ENCODE measurements at places on chromosomes 7 and 10.

GRCh38 chr7:70810558-70811139, 321.3 kb upstream of the GALNT17 start:
- DNase-seq: no peak

DNA sequence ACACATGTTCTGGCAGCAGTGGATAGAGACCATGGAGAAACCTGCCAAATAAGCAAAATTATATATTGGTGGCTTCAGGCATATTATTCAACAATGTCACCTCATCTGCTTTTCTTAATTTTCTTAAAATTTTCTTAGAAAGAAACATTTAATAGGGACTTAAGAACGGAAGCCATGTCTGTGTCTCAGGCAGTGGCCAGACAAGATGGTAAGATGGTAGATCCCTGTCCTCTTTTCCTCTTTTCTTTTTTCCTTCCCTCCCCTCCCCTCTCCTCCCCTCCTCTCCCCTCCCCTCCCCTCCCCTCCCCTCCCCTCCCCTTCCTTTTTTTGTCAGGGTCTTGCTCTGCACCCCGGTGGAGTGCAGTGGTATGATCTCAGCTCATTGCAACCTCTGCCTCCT, 24.2 kb upstream of the ICA1 start:
- DNase-seq: no peak

DNA sequence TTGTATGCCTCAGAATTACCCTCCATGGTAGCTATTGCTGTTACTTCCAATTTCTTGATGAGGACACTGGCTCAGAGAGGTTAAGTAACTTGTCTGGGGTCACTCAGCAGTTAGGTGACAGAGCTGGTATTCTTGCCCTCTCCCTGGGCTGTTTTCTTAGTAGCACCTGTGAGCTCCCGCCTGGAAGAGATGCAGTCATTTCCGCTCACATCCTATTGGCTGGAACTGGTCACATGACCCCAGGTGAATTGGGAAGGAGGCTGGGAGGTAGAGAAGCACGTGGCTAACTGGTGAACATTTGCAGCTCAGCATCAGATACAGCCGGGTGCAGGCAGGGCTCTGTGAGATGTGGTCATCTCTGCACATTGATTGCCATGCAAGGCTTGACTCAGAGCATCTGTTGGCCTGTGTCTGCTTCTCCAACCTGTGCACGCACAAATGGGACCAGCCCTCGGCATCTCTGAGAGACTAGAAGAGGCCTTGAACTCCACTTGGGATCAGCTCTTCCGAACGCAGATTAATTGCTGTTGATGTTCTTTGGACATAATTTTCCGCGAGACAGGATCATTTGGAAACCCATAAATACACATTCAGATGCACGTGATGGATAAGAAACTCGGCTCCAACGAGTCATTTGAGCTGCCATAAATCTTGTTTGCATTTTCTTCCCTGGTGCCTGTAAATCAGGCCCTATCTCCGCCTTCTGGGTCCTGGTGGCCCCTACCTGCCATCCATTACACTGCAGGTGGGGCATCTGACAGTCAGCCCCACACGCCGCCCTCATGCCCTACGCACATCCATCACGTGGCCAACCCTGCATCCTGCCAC, 42.8 kb downstream of the MYL10 start:
- DNase-seq: no peak

GRCh38 chr7:87001214-87001613, 58.2 kb downstream of the ELAPOR2 start:
- no peak for DNase-seq

GRCh38 chr10:63703740-63704345, 182.6 kb downstream of the REEP3 start:
- no peak for DNase-seq

DNA sequence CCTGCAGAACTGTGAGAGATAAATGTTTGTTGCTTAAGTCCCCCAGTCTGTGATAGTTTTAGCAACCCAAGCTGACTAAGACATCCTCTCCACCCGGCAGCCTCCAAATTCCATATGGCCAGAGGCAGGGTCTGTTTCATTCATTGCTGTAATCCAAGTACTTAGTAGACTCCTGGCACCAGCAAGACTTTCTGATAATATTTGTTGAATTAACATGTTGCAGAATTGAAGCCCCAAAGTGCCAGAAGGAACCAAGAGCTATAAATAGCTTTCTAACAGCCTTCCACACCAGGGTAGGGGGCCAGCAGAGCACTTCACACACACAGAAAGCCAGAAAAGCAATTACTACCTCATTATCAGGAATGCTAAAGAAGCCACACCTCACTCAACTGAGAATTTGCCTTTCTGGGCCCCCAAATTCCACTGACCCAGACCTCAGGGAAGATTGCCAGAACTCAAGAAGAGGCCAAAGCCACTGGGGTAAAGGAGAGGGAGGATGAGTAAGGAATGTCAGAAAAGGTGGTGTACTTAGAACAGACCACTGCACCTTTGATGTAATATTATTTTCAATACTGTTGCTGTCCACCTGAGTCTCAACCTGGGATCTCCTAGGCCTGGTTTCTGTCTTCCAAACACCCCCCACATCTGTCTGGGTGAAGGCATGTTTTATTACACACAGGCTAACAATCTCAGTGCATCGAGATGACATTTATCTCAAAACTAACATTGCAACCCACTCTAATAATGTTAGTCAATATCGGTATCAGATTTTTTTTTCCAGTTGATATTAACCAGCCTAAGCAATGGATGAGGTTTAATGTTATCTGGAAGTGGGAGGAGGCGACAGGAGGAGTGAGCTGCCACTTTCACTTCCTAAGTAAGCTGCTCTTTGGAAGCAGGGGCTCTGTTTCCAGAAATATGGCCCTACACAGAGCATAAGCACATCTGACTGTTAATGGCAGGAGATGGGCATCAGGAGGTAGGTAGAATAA, 5.5 kb downstream of the NOD1 start:
- no peak for DNase-seq

DNA sequence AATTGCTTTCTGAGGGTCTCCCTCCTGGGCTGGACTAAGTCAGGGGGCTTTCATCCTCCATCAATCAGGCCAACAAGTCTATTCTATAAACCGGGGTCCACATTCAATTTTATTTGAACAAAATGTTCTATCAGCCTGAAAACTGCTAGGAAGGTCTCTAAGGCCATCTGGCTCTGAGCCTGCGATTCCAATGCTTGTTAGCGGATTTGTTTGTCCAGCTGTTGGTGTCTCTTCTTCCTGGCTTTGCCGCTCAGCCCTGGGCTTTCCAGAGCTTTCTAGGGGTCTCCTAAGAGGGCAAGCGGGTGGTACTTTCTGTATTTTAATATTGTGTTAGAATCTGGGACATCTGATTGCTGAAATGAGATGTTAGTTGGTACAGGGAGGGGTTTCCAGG, 136.7 kb downstream of the VIPR2 start:
- no peak for DNase-seq

DNA sequence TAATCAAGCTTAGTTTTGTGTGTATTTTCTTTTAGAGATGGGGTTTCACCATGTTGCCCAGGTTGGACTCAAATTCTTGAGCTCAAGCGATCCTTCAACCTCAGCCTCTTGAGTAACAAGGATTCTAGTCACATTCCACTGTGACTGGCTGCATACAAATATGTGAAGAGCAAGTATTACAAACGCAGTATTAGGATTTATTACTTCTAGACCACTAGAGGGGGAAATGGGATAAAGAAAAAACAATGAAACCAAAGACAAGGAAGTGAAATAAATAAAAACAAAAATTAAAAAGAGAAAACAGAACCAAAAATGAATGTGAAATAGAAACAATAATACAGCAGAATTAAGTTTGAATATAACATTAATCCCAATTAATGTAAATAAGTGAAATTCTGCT, 308.7 kb downstream of the ANKRD30A start:
- no peak for DNase-seq

GRCh38 chr10:110434489-110435096, 63.1 kb upstream of the DUSP5 start:
- no peak for DNase-seq

DNA sequence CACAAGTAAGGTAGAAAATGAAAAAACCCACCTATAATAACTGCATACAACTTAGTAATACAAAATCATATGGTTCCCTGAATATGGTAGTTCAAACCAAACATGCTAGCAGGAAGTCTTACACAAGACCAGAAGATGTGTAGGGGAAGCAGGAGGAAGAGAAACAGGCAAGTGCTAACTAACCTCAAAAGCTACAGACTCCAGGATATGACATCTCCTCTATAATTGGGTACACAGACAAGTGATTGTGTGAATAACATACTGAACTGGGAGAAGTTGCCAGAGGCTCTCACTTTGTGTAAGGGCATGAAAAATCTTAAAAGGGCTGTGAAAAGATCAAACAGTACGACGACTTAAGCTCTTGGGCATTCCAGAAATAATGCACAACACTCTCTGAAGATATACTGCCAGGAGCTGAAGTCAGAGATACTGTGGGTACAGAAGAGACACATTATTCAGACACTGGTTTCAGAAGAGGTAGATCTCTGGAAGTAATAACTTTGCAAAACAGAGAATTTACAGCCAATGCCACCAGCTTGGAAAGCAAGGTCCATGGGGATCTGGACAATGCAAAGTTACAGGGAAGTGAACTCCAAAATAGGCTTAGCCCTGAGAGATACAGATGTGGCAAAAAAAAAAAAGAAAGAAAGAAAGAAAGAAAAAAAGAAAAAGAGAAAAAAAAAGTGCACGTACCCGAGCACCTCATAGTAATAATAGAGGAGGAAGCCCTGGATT, 767.2 kb downstream of the TNS3 start:
- no peak for DNase-seq

GRCh38 chr10:14435976-14436632, 105.4 kb upstream of the FRMD4A start:
- DNase-seq: no peak

GRCh38 chr7:149722356-149722957, 50.9 kb downstream of the ZNF467 start:
- no peak for DNase-seq

DNA sequence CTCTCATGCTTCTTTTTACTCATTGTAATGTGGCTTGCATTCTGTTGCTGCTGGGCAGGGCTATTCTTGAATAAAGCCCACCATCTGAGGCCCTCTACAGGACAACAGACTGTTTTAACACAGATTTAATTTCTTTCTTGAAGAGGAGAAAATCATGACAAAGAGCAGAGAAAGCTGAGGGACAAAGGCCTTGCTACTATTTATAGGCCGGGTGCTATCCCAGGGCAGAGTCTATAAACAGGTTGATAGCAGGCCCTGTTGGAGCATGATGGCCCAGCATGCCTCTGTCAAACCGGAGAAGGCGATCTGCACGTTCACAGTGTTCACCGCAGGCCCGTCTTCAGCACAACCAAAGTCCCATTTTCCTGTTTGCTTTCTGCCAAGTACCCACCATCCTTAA, 3.0 kb downstream of the VIPR2 start:
- DNase-seq: no peak

GRCh38 chr10:111323389-111323966, 246.6 kb downstream of the ADRA2A start:
- no peak for DNase-seq

DNA sequence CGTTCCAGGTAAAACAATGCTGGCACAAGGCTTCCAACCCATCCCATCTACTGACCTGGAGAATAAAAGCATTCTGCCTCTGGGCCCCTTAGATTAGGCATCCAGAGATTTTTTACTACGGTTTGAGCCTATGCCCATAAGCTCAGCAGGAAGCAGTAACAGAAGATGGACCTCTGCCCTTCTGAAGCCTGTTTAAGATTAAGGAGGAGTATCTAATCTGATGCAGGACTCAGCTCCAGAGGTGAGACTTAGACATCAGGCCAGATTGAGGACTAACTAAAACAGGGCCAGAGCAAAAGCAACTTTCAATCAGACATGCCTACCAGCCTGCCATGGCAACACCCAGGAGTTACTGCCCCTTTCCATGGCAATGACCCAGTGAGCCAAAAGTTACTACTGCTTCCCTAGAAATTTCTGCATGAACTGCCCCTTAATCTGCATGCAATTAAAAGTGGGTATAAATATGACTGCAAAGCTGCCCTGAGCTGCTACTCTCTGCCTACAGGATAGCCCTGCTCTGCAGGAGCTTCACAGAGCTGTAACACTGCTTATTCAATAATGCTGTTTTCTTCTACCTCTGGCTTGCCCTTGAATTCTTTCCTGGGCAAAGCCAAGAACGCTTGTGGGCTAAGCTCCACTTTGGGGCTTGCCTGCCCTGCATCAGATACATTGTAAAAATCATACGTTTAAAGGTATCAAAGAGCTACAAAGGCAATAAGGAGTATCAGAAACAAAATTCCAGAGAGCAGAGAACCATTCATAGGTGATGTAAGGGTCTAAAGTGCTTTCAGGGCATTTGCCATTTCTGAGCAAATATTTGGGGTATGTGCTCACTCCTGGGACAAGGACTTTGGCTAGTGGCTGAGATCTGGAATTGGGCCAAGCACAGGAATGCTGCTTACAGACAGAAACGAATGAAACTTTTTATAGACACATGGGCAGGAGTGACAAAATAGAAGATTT, 25.0 kb upstream of the CNNM1 start:
- DNase-seq: no peak

DNA sequence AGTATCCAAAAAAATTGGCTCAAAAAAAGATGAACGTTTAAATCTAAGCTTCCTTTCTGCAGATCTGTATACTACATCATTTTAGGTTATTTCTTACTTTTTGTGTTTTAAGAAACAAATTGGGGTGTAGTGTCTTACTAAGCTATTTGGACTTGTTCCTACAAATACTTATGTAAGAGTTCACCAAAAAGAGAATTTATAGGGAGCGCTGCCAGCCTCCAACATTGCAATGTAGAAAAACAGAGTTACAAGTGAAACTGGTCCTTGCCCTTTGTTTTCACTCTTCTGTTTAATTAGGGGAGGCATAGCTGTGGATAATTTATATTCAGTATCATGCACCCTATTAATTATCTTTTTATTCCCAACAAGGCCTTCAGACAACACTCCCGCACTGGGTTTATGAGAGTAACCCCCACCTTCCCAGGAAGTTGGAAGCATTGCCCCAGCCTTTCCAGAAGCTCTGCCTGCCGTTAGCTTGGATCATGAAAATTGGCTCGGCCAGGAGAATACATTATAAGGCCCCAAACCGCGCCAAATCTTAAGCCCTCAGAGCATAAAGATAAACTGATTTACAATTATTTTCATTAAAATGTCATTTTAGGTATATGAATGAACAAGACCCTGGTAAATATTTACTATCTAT, 261.8 kb upstream of the KLF6 start:
- DNase-seq: no peak

- no peak for DNase-seq
Measured at GRCh38 chr10:131131726-131132591, 179.6 kb downstream of the TCERG1L start.

DNA sequence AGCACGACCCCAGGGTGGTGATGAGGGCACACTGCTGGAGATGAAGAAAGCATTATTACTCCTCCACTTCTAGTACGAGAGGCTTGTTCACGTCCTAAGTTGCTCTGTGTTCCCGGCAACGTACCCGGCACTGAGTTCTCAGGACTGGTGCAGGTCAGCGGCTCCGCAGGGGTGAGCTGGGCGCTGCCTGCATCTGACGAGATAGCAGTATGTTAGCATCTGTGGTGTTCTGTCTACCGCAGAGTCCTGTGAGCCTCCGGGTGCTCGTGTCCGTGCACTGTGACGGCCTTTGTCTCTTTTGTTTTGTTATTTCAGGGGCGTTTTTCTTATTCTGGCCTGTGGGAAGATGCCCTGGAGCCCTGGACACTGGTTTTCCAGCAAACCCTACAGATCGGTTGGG, 507.8 kb downstream of the DNAJB6 start:
- no peak for DNase-seq

Measured in activated CD8-positive, alpha-beta memory T cell treated with anti-CD3 and anti-CD28 coated beads for 4 hours (primary cell).